ENCODE measurements at places on chromosomes 4 and X. TPM values are rescaled to one million over a fixed set of nuclear protein-coding genes. Genes with fewer than 3 reads are reported as not detected.

TMPRSS11E gene
- 74.2 TPM for total RNA-seq

GRIA2 gene
- 0.49 TPM for total RNA-seq

IRS4 gene
- total RNA-seq = 0.74 TPM

SGMS2 gene
- 66.5 TPM for total RNA-seq

SPANXN4 gene
- not detected for total RNA-seq
